Articular chondrocyte of knee joint (primary cell): ENCODE measurements at places on chromosomes 1 and 21. TPM values are rescaled to one million over a fixed set of nuclear protein-coding genes. Genes with fewer than 3 reads are reported as not detected.

Gene MAN1C1
- total RNA-seq: 23.9 and 28.6 TPM in 2 replicates

Gene LEFTY1
- total RNA-seq: 0.22 TPM in 1 of 2 replicates, not detected in the other

Gene NFIA
- 28.4 and 31.5 TPM in 2 replicates for total RNA-seq

Gene FAM72C
- total RNA-seq: 0.13 and 0.76 TPM in 2 replicates

Gene PODN
- total RNA-seq: 24.4 and 61.0 TPM in 2 replicates

Gene FABP3
- 32.3 and 40.8 TPM in 2 replicates for total RNA-seq

Gene C1orf87
- 0.11 TPM in 1 of 2 replicates, not detected in the other for total RNA-seq

Gene PROK1
- not detected in 2 replicates for total RNA-seq

Gene TIAM1
- 19.3 and 20.3 TPM in 2 replicates for total RNA-seq

Gene DIRAS3
- 0.43 and 1.0 TPM in 2 replicates for total RNA-seq

Gene FBLIM1
- 26.7 and 29.4 TPM in 2 replicates for total RNA-seq

Gene ZNF697
- total RNA-seq: 6.1 and 9.4 TPM in 2 replicates

Gene LPAR3
- 0.32 TPM in 1 of 2 replicates, not detected in the other for total RNA-seq

Gene NHLH1
- total RNA-seq: under 0.01 TPM in 2 replicates

Gene RIPPLY3
- total RNA-seq: 0.11 TPM in 1 of 2 replicates, not detected in the other

Gene NKAIN1
- 0.32 and 0.39 TPM in 2 replicates for total RNA-seq

Gene PPCS
- 49.5 and 61.9 TPM in 2 replicates for total RNA-seq

Gene PKLR
- 0.13 TPM in 1 of 2 replicates, not detected in the other for total RNA-seq

Gene CFHR4
- not detected in 2 replicates for total RNA-seq
